Left lobe of liver (tissue), 2 donors: ENCODE measurements at places on chromosomes 2 and 18. TPM values are rescaled to one million over a fixed set of nuclear protein-coding genes. Genes with fewer than 3 reads are reported as not detected.

The HOXD10 gene
- total RNA-seq: not detected

The FSHR gene
- not detected for total RNA-seq

GRCh38 chr2:220660277-220661145 lies 911.6 kb downstream of the EPHA4 start:
- no peak for DNase-seq

DNA sequence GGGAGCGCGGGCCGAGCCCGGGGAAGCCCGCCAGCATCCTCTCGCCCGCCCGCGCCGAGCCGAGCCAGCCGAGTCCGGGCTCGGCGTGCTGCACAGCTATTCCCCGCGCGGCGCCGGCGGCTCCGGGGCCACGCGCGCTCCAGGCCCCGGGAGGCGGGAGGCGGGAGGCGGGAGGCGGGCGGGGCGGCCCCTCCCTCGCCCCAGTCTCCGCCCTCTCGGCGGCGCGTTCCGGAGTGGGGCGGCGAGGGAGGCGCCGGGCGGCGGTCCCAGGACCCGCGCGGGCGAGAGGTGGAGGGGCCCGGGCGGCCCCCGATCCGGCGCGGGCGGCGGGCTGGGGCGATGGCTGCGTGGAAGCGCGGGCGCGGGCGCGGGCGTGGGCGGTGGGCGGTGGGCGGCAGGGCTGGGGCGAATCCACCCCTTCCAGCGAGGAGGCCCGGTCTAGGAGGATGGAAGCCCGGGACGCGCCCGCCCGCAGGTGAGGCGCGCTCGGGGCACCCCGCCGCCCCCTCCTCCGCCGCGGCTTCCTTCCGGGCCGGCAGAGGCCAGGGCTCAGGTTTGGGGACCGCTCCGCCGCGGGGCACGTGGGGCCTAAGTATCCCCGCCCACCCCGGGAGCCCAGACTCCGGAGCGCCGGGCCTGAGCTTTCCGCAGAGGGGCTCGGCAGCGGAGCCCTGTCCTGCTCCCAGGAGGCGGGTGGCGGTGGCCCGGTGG lies at the start of gene ADCY3:
Gene ADCY3, minus strand, starts transcription at position 140 of the 711 bp plus-strand sequence. CDS start 1,250 bp downstream, outside the sequence.
- no peak for DNase-seq

DNA sequence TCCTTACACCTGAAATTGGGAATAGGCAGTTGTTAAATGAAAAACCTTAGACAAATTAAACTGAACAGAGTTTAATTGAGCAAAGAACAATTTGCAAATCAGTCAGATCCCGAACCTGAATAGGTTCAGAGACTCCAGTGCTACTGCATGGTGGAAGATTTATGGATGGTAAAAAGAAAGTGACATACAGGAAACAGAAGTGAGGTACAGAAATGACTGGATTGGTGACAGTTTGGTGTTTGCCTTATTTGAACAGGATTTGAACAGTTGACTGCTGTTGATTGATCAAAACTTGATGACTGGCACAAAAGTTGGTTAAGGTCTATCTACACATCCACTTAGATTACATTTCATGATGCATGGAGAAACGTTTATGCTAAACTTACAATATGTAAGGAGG lies 248.8 kb downstream of the HNMT start:
- no peak for DNase-seq

The RAB6D gene
- total RNA-seq: not detected

DNA sequence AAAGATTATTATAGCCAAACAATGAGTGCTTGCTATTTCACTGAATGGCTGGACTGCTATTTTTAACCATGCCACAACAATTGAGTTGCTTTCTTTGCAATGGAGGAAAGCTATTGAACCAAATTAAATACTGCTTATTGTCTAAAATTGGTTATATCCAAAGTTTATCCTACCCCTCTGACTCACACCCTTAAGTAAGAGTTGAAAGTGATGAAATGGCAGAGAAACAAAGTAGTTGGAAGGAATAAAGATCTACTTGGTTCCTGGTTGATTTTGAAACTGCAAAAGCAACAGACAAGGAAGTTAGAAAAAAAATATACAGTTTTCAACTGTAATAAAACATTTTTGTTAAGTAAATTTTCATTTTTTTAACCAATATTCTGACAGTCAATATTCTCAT lies 47.5 kb downstream of the EML4 start:
- DNase-seq: no peak
